ENCODE measurements at places on chromosomes 3 and 15.

DNA sequence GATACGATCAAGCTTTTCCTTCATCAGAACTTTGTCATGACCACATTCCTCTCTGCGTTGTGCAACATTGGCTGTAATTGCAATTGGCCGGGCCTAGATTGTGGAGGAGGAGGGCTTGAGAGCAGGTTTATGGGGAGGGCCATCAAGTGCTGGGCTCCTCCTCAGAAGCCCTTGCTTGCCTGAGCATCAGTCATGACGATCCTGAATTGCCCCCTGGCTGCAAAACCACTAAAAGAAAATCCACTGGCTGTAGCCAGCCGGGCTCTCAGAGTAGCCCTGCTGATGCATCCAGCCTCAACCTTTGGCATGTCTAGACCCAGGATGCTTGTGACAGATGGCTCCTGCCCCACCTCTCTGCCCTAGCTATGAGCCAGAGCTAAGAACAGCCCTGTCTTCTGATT, 13.4 kb upstream of the TRH start:
- no peak for DNase-seq

- no peak for DNase-seq
Measured at GRCh38 chr3:4986175-4986781, 7.0 kb downstream of the BHLHE40 start.

GRCh38 chr3:125058959-125059358, 3.2 kb upstream of the HEG1 start:
- no peak for DNase-seq

DNA sequence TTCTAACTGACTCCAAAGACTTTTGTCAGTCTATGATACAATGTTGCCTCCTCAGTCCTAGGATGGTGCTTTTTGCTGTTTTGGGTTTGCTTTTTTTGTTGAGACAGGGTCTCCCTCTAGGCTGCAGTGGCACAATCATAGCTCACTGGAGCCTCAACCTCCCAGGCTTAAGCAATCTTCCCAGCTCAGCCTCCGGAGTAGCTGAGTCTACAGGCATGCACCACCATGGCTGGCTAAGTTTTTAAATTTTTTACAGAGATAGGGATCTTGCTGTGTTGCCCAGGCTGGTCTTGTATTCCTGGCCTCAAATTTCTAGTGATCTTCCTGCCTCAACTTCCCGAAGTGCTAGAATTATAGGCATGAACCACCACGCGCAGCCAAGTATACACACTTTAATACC, 22.5 kb downstream of the RUBCN start:
- no peak for DNase-seq

- no peak for DNase-seq
Measured at GRCh38 chr15:89070197-89071124, 17.8 kb upstream of the ABHD2 start.

DNA sequence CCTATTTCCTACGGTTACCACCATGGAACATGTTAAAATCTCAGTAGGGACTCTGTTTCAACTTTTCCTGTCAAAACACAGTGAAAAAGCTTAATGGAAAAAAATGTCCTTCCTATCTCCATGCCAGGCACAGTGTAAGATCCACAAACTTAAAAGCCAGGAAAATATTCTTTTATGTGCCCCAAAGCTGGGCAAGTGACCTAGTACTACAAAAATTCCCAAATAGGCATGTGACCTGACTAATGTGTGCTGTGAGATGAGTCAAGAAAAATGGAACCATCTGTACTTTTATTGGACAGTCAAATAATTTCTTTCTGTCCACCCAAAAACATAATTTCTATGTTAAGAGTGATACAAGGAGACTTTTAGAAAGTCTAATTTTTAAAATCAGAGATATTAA, 406.0 kb downstream of the ZBTB20 start:
- no peak for DNase-seq

GRCh38 chr3:129560911-129561594, 18.1 kb downstream of the H1-8 start:
- peak; percentile 93 for DNase-seq

GRCh38 chr3:184300378-184300720, 1.3 kb downstream of the PSMD2 start:
- DNase-seq: no peak

All from osteocyte (in vitro differentiated cells).